ENCODE measurements at places on chromosomes 5 and 9. TPM values are rescaled to one million over a fixed set of nuclear protein-coding genes. Genes with fewer than 3 reads are reported as not detected.

DNA sequence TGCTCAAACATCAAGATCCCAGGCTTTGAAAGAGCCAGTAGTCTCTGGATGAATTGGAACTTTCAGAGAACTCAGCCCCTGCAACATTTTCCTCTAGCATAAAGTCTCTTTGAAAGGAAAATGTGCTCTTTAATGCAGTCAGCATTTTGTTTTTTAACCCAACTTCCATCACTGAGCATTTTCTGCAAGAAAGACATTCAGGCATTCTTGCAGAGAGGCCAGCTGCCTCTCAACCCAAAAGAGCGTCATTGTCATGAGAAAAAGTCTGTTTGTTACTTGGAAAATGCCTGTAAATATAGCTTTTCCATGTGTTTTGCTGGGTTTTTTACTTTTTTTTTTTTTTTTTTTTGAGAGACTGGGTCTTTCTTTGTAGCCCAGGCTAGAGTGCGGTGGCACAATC is 225.0 kb downstream of the ADAMTSL1 start:
- no peak overlapping the region for H3K4me3 ChIP-seq
- no peak overlapping the region for H3K27ac ChIP-seq
- DNase-seq, result no peak
- H3K36me3 ChIP-seq, result no peaks in the 10 kb centered on the region
- H3K27me3 ChIP-seq, result no peaks in the 10 kb centered on the region
- no peaks in the 10 kb centered on the region for H3K4me1 ChIP-seq

GRCh38 chr9:1383899-1384455 is 333.8 kb downstream of the DMRT2 start:
- H3K27me3 ChIP-seq, result no peaks in the 10 kb centered on the region
- DNase-seq, result no peak
- no peaks in the 10 kb centered on the region for H3K36me3 ChIP-seq
- H3K4me3 ChIP-seq, result no peak overlapping the region
- no peak overlapping the region for H3K27ac ChIP-seq

GRCh38 chr9:105447386-105447813 is 434 bp upstream of the FSD1L start:
- H3K4me1 ChIP-seq, result peaks cover 14% of the 10 kb centered on the region
- DNase-seq, result peak; percentile 12
- peak overlapping the region; percentile 96 for H3K4me3 ChIP-seq

- H3K36me3 ChIP-seq, result no peaks in the 10 kb centered on the region
- peak overlapping the region; percentile 53 for H3K27ac ChIP-seq
- H3K4me1 ChIP-seq, result peaks cover 43% of the 10 kb centered on the region
Observed at GRCh38 chr9:135906291-135907005, 898 bp downstream of the CAMSAP1 start.

GRCh38 chr5:10451137-10451824 is 9.6 kb downstream of the ROPN1L start:
- no peak overlapping the region for H3K4me3 ChIP-seq
- H3K27me3 ChIP-seq, result no peaks in the 10 kb centered on the region

GRCh38 chr9:35910613-35911359 is 1.5 kb downstream of the SPAAR start:
- peak overlapping the region; percentile 85 for H3K27ac ChIP-seq
- H3K27me3 ChIP-seq, result no peaks in the 10 kb centered on the region
- peak; percentile 45 for DNase-seq
- H3K36me3 ChIP-seq, result no peaks in the 10 kb centered on the region

GRCh38 chr9:91160599-91161464 is 200.9 kb downstream of the AUH start:
- no peak for DNase-seq
- no peaks in the 10 kb centered on the region for H3K36me3 ChIP-seq
- no peak overlapping the region for H3K27ac ChIP-seq
- no peaks in the 10 kb centered on the region for H3K27me3 ChIP-seq
- H3K4me1 ChIP-seq, result peaks cover 7% of the 10 kb centered on the region
- H3K4me3 ChIP-seq, result no peak overlapping the region

QRFP gene
- not detected for total RNA-seq

GFI1B gene
- total RNA-seq, result not detected

IGIP gene
- 16.6 TPM for total RNA-seq

SLC6A19 gene
- 1.3 TPM for total RNA-seq

PCDHB9 gene
- 0.78 TPM for total RNA-seq

PCDHGA10 gene
- total RNA-seq, result 5.3 TPM

All from body of pancreas (tissue), 4 donors.